ENCODE measurements at places on chromosomes 1 and 21.

DNA sequence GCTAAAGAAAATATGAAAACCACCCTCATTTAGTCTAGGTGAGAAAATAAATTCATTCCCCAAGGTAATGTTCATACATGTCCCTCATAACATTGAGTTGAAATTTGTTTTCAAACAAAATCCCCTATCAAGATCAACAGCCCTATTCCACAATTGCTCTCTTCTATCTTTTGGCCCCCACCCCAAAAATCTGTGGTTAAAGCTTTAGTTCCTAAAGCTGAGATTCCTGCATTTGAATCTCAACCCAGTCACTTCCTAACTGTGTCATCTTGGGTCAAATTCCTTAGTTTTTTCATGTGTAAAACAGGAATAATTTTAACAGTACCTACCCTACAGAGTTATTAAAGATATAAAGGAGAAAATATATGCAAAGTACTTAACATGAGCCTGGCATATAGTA lies 22.0 kb downstream of the KIAA0319L start:
- no peak for DNase-seq

- no peak for DNase-seq
These were observed 56.9 kb downstream of the RHBG start for GRCh38 chr1:156425943-156426342.

- peak; percentile 83 for DNase-seq
These were observed 38.3 kb downstream of the LRRN2 start for GRCh38 chr1:204647114-204647804.

DNA sequence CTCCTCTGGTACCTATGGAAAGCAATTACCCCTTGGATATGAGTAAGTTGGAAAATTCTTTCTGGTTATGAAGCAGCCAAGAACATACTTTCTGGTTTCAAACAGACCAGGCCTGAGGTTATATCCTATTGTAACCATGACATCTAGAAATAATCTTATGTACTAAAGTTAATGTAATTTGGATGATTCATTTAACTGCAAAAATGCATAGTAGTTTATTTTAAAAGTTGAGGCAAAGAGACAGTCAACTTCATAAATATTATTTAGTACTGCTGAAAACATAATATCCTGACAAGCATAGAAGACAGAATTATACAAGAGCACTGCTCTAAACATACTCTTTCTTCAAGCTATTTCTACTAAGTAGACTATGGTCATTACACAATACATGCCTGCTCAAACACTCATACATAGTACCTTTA lies 25.5 kb downstream of the ODF2L start:
- DNase-seq: peak; percentile 69

DNA sequence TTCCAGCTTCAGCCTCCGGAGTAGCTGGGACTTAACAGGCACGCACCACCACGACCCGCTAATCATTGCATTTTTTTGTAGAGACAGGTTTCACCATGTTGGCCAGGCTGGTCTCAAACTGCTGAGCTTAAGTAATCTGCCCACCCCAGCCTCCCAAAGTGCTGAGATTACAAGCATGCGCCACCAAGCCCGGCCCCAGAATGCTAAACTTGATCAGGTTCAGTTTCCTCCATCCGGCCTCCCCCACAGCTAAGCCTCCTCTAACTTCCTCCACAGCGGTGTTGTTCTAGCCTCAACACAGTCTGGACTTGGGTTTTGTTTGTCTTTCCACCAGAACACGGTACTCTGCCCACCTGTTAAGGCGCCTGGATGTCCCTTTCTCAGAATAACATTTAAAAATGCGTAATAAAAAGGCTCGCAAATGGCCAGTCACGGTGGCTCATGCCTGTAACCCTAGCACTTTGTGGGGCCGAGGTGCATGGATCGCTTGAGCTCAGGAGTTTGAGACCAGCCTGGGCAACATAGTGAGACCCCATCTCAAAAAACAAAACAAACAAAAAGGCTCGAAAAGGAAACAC lies 2.4 kb downstream of the PARP1 start:
- no peak for DNase-seq

- peak; percentile 64 for DNase-seq
These were observed 19.7 kb downstream of the MRPL37 start for GRCh38 chr1:54219688-54220003.

DNA sequence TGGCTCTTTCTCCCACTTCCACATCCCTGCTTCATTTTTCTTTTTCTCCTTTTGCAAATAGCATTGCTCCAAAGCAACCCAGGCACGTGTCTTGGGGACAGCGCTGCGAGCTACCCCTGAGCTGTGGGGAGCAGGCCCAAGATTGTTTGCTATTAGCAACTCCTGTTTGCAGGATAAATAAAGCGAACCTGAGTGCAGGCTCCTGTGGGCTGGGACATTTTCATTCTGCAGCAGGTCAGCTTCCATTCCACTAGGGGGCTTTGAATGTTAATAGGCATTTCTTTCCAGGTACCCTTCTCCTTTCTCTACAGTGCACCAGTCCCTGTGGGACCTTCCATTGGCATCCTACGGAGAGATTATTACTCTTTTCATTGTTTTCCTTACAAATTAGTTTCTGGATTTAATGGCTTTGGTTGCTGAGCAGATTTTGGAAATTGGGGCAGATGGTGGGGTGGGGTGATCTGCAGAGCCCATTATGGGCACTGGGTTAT lies 54.0 kb downstream of the OLFML3 start:
- peak; percentile 23 for DNase-seq

Measured in amniotic epithelial cell (primary cell).